ENCODE measurements at places on chromosomes 4 and X. TPM values are rescaled to one million over a fixed set of nuclear protein-coding genes. Genes with fewer than 3 reads are reported as not detected.

- DNase-seq, result no peak
These were observed 38.6 kb upstream of the AGA start for GRCh38 chr4:177480795-177481194.

- peak; percentile 84 for DNase-seq
These were observed 142.0 kb downstream of the RTL3 start for GRCh38 chrX:78517124-78517523.

Gene RIBC1
- 1.6 TPM for total RNA-seq

Gene SH3RF1
- 3.8 TPM for total RNA-seq

GRCh38 chrX:94057385-94057784 is 383.4 kb downstream of the FAM133A start:
- DNase-seq, result no peak

All from naive thymus-derived CD4-positive, alpha-beta T cell (primary cell).